ENCODE measurements at places on chromosomes 2 and 18. TPM values are rescaled to one million over a fixed set of nuclear protein-coding genes. Genes with fewer than 3 reads are reported as not detected.

DNA sequence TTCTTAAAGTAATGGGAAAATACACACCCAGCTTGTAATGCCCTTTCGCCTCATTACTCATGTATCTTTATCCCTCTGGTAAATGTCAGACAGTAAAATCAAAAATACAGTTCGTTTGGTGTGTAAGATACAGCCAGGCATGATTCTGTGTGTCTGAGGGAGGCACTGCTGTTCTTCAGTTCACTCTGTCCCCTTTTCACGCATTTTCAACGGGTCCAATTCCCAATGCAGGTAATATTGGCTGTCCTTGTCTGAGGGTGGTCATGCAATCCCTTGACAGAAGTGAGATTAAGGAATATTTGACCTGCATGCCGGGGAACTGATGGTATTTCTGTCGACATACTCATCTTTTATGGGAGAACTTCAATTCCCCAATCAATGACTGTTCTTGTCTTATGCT, 587.2 kb upstream of the NXPH2 start:
- no peak for DNase-seq

GRCh38 chr2:101190747-101191516, 39.8 kb upstream of the TBC1D8 start:
- DNase-seq, result no peak

Gene GALNT1
- total RNA-seq, result 147 TPM

Gene ACTR3
- 347 TPM for total RNA-seq

Gene MROH2A
- not detected for total RNA-seq

Gene TNFAIP6
- not detected for total RNA-seq
